ENCODE measurements at places on chromosomes 5 and 9.

DNA sequence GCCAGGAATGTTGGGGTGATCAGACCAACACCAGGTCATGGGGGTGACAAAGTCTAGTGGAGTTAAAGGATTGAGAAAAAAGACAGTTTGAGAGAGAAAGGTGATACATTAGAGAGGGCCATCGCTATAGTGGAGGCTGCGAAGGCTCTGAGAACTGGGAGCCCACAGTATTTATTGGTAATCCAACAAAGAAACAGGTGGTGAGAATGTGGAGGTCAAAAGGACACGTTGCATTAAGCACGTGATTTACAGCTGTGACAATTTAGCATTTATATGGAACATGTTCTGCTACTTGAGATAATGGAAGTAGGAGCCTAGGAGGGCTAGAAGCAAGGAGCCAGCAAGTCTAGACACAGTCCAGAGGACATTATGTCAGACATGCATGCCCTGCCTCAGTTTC lies 2086.5 kb upstream of the C9orf72 start:
- no peak for DNase-seq

DNA sequence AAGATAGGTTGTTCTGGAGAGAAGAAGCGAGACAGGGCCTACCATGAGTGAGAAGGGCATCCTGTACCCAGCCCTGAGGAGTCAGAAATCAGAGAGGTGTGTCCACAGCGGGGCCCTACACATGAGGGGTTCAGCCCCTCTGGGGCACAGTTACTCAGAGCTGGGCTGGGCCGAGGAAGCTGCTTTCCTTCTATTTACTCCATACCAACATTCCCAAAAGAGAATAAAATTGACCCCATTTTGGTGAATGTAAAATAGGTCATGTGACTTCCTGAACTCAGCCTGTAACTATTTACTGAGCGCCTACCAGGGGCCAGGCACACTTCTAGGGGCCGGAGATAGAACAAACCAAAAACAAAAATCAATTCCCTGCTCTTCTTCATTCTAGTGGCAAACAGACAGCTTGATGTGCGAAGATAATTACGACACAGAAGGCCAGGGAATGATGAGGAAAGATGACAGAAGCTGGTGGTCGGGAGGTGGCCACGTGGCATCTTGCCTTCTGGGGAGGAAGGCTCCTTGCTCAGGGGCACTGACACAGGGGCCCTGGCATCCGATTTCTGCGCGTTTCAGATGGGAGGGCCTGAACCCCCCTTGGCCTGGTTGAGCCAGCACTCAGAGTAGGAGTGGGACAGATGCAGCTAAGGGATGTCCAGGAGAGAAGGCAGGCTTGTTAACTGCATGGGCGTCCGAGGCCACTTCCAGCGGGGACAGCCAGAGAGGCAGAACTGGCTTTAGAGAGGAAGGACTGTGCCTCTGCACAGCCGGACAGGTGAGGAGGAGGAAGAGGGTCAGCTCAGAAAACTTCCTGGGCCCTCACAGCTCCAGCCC lies 121.8 kb downstream of the NSG2 start:
- no peak for DNase-seq

DNA sequence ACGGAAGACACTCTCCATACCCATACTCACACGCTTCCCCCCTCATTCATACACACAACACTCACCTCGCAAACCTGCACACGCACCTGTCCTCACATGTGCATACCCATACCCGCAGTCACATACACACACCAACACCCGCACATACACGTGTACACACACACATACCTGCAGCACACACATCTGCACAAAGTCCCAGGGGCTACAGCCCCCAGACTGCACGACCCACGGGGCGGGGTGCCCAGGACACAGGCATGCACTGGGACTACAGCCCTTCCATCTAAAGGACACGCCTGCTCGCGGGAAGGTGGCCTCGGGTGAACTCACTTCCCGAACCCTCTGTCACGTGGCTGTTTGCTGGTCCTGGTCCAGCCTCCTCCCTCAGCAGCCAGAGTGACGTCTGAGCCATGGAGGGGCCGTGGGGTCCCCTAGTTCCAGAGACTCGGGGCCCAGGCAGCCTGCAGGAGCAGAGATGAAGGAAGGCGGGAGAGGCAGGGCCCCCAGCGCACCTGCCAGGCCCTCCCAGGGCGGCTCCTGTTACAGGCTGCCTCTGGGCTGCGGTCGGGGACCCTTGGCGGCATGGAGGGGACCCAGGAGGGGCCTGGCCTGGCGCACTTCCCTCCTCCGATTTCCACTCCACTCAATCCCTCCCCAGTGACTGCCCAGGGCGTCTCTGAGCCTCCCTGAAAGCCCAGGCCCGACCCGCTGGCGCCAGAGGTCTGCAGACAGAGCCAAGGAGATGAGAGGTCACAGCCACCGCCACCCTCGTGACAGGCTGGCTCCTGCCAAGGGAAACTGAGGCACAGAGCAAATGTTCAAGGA lies 8.1 kb downstream of the SLC12A7 start:
- DNase-seq: peak; percentile 31

DNA sequence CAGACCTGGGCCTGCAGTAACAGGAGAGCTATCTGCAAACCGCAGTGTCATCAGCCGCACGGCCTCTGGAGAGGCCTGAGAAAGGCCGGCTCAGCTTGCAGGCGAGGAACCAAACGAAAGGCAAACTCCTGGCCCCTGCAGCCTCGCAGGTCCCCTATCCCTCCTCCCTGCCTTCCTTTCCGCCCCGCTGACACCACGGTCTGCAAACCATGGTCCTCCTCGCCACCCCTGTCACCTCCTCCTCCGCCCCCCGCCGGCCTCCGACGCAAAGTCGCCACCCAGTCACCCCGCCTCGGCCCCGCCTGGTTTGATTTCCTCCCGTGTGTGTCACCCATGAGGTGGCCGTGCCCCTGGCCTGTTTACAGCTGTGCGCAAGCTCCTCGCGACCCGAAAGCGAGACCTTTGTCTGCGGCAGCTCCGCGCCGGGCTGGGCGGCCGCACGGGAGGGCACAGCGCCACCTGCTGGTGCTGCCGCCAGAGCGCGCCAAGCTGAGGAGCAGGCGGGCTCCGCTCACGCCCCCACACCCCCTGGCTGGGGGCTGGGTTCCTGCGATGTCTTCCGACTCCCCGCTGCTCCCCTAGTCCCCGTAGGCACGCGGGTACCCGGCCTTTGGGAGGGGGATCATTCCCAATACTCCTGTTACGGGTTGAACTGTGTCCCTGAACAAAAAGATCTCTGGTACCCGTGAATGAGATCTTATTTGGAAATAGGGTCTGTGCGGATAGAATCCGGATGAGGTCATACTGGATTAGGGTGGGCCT lies 19.4 kb downstream of the GBGT1 start:
- DNase-seq: peak; percentile 97

GRCh38 chr5:133828722-133829121 lies 139.7 kb downstream of the C5orf15 start:
- DNase-seq: no peak

DNA sequence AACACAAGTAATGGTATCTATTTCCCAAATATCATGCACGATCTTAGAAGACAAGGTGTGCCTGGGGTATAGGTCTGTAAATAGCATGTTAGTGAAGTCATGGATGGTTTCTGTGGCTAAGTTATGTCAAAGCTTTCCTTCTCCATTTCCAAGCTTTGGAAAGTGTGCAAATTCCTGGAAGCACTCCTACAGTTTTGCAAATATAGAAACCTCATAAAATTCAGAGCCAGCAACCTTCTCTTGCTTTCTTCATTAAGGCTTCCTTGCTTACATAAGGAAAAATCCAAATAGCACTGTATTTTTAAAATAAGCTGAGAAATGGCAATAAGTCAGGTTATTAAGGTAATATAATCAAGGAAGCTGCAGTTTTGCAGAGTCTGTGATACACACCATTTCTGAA lies 134.6 kb upstream of the DPYSL3 start:
- no peak for DNase-seq

GRCh38 chr9:97487107-97487506 lies 14.4 kb upstream of the TMOD1 start:
- no peak for DNase-seq

GRCh38 chr9:93261281-93261680 lies 77.3 kb downstream of the WNK2 start:
- DNase-seq: no peak

- no peak for DNase-seq
These were observed 228.5 kb downstream of the ESM1 start for GRCh38 chr5:54756796-54757402.

DNA sequence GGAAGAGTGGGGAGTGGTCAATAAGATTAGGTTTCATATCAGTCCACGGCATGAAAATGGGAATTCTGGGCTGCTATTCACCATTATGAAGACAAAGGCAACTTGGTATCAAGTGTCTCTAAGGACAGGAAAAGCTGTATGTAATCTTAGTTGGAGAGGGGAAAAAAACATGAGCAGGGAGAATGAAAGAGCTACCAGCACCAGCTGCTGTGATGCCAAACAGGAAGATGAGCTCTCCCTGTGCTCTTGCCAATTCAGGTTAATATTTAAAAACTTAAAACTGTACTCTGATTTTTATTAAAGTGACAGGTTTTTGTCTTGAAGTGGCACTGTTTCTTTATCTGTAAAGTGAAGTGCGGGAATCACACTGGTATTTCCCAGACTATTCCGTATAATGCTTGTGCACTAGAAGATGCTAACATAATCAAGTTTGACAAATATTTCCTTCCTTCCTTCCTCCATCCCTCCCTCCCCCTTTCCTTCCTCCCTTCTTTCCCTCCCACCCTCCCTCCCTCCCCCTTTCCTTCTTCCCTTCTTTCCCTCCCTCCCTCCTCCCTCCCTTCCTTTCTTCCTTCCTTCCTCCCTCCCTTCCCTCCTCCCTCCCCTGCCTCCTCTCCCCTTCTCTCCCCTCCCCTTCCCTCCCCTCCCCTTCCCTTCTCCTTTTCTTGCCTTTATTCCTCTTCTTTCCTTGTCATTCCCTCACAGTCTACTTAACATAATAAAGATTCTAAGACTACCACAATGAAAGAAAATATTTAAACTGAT lies 1383.0 kb upstream of the C9orf72 start:
- no peak for DNase-seq

- DNase-seq: no peak
These were observed 25.3 kb upstream of the PPP1R2B start for GRCh38 chr5:156824800-156825199.

- DNase-seq: no peak
These were observed 257.8 kb downstream of the PLK2 start for GRCh38 chr5:58201922-58202648.

DNA sequence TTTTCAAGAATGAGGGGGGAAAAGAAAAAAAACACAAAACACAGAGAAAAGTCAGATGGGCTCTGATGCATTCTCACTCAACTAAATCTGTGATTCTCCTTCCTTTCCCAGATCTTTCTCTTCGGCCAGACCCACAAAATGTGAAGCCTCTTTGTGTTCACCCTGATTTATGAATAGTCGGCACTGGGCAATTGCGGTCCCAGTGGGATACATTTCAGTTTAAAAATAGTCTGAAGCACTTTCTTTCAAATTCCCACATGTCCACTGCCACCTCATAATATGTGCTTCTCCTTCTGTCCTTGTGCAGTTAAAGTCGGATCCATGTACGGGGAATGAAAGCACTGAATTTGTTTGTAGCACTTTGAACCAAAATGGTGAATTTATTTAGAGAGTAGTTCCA lies 995.4 kb upstream of the WWC1 start:
- no peak for DNase-seq
